NCI-H526 treated with DMSO at 0.1 percent for 48 hours (cell line): ENCODE measurements at places on chromosomes 2 and 18.

GRCh38 chr2:191434072-191434471 lies 188.9 kb downstream of the MYO1B start:
- no peak for DNase-seq

GRCh38 chr2:59015027-59015426 lies 773.9 kb upstream of the FANCL start:
- DNase-seq, result no peak

DNA sequence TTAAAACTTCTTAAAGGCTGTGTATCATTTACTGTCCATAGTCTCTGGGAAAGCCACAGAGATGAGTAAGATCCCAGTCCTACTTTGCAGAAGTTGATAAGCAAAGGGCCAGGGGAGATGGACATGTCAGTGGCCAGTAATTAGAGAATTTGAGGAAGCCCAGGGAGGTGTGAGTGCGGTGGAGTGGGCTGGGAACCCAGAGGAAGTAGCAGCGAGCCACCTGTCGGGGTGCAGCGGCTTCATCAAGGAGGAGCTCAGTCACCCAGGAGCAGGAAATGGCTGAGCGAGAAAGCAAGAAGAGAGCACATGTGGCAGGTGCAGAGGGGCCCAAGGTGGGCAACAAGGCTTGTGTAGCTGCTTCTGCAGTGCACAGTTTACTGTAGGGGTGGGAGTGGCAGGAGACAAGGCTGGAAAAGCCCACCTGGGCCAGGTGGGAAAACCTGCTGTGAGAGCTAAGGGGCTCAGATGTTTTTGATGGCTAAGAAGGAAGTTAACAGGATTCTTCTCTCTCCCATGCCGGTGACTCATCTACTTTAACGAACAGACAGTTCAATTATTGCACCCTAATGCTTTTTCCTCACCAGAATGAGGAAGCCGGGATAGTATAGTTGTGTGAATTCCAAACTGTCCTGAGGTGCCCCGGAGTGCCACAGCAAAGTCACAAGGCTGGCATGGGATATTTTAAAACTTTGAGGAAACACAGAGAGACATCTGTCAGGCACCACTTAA lies 34.8 kb upstream of the MGAT5 start:
- DNase-seq, result no peak

DNA sequence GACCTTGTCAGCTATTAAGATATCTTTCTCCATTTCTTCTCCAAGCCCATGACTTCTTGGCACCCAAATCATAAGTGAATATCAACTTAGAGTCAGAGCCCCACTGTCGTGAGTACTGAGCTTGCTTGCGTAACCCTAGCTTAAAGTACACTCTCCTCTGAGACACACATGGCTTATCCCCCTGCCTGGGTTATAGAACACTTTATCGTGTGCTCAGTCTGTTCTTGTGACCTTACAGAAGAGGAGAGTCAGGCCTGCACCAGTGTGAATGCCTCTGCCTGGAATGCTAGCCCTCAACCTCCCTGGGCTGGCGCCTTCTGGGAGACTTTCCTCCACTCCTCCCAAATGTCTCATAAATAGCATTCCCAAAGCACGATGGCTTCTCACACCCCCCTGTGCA lies 79.3 kb downstream of the CEP192 start:
- no peak for DNase-seq

GRCh38 chr2:112480530-112481049 lies 1.4 kb upstream of the TTL start:
- peak; percentile 9 for DNase-seq

DNA sequence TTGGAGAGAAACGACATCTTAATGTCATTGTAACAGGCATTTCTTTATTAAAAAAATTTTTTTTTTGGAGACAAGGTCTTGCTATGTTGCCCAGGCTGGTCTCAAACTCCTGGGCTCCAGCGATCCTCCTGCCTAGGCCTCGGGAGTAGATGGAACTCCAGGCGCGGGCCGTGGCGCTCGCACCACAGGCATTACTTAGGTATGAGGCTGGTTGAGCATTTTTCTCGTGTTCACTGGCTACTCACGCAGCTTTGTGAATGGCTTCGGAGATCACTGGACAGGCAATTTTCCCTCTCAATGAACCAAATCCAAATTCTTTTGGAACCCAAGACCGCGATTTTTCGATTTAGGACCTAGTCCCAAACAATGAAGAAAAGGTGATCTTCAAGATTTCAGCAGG lies 795 bp upstream of the TCF7L1 start:
- DNase-seq, result no peak

GRCh38 chr2:75476761-75477160 lies 84.0 kb downstream of the EVA1A start:
- no peak for DNase-seq
